ENCODE measurements at places on chromosomes 7 and 10.

GRCh38 chr10:3802526-3803265 is 17.7 kb upstream of the KLF6 start:
- no peak for DNase-seq

- DNase-seq: peak; percentile 70
Observed at GRCh38 chr10:73232887-73233286, 14.2 kb downstream of the DNAJC9 start.

DNA sequence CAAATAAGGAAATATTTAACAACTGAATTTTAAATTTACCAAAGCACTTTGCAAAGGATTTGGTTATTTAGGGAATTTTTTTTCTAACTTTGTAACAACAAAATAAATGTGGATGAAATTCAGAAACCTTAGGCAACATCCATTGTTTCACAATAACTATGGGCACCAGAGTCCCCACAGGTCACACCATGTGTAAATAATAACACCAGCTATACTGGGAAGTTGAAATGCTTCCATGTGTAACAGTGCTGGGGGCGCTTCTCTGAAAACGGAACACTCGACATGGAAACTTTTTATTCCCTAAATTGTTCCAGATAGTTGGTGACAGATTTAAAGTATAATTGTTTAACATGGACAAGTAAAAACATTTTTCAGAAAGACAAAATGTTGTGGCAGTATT is 818.6 kb downstream of the TNS3 start:
- no peak for DNase-seq

GRCh38 chr10:35480142-35480541 is 125.0 kb upstream of the GJD4 start:
- no peak for DNase-seq

GRCh38 chr10:3195286-3195685 is 22.7 kb upstream of the PITRM1 start:
- no peak for DNase-seq

- DNase-seq: peak; percentile 93
Observed at GRCh38 chr7:50962962-50963374, 180.3 kb upstream of the GRB10 start.

DNA sequence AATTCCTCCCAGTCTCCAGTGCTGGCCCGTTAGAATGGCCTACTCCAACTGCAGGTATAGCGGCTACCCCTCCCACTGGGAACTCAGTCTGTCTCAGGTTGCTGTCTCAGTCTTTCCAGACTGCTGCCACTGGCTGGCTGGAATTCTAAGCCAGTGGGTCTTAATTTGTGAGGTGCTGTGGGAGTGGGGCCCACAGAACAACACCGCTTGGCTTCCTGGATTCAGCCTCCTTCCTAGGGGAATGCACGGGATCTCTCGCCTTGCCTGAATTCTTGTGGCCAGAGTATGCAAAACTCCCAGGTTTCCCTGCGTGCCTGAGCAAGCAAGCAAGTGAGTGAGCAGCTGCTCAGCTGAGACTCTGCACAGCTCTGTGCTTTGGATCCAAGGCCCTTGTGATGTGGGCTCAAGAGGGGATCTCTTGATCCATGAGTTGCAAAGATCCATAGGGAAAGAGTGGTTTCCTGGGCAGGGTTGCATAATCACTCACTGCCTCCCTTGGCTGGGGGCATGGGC is 41.5 kb upstream of the GPR141 start:
- no peak for DNase-seq

DNA sequence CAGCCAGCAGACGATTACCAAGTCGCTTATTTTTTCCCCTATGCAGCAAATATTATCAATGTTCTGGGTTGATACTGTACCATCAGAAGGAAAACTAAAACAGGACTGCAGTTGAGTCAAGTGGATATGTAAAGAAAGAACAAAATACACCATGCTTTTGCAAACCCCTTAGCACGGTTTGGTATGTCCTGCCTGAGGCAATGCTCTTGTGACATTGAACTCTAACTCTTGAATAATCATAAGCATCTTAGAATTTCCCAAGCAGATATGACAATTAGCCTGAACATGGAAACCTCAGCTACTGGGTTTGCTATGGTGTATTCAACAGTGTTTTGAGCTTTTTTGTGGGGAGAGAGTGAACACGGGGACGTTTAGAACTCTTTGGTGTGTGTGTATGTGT is 107.4 kb downstream of the ETV1 start:
- no peak for DNase-seq

GRCh38 chr7:17171427-17171826 is 127.0 kb upstream of the AHR start:
- no peak for DNase-seq

Data from hematopoietic multipotent progenitor cell treated with erythropoietin and hydrocortisone succinate and interleukin-3 and kit ligand, for 4 days (in vitro differentiated cells).